B cell (primary cell): ENCODE measurements at places on chromosomes 1 and 21.
A peak's percentile ranks its signal among the peaks of the same experiment; 100 is the strongest.

GRCh38 chr1:91891969-91892368 lies 6.0 kb upstream of the TGFBR3 start:
- no peak for DNase-seq

GRCh38 chr1:201169971-201170532 lies 15.8 kb upstream of the TMEM9 start:
- no peak for DNase-seq

GRCh38 chr1:36083635-36084496 lies at the start of gene TEKT2:
Gene TEKT2, plus strand, starts transcription at chr1:36084094. Its CDS starts 828 bp downstream, at chr1:36084922.
- peak; percentile 65 for DNase-seq

DNA sequence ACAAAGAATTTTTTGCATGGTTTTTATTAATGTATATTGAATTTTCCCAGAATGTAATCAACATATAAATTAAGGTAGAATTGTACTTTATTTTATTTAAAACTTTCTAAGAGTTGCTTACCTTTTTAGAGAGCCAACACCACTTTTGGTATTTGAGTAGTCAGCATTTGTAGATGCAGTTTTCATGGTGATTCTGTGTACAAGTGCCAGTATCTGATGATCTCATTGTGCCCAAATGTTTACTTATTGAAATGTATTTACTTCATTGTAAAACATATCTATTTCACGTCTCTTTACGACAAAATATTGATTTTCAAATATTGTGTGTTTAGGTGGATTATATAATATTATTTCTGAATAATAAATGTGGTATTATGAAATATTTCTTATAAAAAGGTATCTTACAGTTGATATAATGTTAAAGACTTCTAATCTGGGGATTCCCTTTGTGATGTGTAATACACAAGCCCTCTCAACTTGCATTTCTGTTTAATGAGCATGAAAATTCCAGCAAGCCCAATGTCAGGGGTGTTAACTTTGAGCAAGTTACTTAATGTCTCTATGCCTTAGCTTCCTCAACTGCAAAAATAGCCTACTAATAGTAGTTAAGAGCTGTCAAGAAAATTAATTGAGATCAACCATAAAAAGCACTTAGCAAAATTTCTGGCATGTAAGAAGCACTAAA lies 141.8 kb upstream of the ZNF648 start:
- DNase-seq, result no peak

DNA sequence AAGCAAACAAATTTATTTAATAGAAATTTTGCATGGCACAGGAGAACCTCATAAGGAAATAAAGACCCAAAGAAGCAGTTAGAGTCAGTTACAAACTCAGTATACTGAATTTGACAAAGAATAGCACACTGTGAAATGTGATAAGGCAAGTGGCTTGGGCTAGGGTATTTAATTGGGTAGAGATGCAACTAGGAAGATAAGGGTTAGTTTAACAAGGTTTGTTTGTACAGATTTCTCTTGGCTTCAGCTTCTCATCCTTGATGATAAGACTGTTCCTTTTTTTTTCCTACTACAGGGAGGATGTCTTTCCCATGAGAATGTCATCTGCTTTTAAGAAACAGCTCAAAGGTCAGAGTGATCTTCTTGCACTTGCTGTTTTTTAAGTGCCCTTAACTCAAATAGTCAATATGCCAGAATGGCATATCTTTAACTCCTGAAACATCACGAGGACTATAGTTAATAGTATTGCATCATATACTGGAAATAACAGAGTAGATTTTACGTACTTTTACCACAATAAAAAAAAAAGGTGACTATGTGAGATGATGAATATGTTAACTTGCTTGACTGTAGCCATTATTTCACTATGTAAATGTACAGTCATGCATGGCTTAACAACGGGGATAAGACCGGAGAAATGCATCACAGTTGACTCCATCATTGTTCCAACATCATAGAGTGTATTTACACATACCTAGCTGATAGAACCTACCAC lies 9.2 kb upstream of the TRAF3IP3 start:
- no peak for DNase-seq

DNA sequence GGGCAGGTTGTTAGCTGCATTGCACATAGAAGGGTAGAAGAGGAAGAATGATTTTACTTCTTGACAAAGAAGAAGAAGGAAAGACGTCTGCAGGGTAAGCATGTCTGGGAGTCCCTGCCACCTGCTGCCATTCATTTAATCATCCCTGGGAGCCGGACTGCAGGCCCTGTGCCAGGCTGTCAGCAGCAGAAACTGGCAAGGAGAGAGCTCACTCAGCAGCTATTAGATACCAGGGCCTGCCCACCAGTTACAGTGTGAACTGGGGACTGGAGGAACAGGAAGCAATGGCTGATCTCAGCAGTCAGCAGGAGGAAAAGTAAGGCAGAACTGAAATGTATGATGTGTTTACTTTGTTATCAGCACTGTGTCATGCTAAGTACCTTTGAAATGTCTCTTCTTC lies 75.7 kb upstream of the C1orf87 start:
- DNase-seq, result no peak

- no peak for DNase-seq
Measured at GRCh38 chr1:24167008-24167407, 20.1 kb downstream of the IFNLR1 start.

DNA sequence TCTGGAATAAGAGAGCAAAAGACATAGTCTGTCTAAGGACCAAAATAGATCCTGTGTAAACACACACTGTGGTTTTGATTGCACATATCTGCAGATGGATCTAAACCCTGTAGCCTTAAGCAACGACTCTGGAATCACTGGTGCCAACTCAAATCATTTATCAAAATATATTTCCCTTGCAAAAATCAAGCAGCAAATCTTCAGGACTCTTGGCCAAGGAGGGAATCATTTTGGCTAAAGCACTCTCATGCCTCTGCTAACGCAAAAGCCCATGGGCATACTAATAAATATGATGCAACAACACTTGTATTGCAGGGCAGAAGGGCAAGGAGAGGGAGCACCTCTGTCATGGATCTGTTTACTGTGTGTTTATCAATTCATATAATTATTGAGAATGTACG lies 155.4 kb upstream of the DUSP10 start:
- DNase-seq, result no peak

DNA sequence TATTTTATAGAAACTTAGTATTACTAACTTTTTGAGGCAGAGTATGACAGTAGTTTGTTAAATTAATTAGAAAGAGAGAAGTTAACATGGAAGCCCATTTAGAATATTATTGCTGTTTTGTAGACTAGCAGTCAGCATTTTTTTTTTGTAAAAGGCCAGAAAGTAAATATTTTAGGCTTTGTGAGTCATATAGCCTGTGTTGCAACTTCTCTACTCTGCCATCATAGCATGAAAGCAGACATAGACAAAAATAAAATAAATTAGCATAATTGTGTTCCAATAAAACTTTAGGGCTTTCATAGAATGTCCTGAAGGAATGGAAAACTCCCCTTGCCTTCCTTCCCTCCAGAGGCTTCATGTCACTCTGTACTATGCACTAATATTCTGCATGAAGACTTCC lies 12.3 kb upstream of the RGS4 start:
- no peak for DNase-seq

DNA sequence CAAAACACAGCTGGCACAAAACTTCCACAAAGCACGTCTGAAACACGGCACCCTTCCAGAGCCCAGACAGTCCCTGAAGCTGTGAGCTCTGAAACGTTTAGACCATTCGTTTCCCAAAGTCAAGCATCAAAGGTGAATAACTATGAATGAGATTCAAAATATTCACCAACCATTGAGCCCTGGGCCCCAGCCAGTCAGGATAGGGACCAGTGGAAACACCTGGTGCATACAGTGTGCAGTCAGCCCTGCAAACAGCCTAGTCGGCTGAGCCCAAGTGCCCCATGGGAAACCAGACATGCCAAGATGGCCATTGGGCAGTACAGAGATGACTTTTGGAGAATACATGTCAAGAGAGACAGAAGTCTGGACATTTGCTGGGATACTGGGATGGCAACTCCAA lies 90.4 kb upstream of the EDN2 start:
- no peak for DNase-seq

GRCh38 chr1:212225871-212226302 lies 59.3 kb upstream of the PPP2R5A start:
- DNase-seq, result no peak

DNA sequence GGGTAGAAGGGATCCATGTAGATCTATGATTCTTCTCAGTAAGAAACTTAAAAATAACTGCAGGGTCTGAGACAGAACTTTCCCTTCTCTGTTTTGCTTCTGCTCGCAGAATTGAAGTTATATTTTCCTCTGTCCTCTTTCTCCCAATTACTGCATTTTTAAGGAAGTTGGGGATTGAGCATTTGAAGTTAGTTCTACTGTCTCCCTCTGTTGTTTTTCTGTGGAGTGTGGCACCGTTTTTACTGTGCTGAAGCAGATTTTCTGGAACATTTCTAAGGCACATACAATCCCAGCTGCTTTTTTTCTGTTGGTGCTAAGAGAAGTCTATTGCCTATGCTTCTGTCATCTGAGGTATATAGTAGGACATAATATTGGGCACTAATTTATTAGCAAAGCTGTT lies 43.3 kb downstream of the RASAL2 start:
- DNase-seq, result no peak

DNA sequence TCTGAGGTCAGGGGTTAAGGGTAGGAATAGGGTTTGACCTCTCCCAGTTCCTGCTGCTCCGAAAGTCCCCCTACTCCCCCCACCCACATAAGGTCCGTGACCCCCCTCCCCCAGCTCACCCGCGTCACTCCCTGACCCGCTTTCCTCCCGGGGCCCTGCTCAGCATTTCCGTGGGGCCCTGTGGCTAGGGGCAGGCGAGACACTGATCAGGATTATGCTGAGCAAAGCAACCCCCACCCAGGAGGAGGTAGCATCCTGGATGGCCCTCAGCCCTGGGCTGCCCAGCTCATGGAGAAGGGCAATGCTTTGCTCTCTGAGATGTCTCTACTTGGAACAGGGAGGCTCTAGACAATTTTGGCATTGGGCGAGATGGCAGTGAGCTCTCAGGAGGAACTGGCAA lies 3.7 kb downstream of the RORC start:
- no peak for DNase-seq

DNA sequence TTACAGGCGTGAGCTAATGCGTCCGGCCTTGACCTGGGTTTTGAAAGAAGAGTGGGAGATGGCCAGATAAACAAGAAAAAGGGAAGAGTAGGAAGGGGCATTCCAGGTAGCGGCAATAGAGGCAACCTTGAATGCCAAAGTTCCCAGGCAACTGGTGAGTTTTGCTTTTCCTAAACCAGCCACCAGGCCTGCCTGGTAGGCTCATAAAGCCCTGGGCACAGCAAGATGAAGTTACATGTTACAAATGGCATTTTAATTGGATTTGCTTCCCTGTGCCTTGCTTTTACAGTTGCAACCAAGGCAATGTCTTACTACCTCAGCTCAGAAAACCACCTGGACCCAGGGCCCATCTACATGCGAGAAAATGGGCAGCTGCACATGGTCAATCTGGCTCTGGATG lies 5.5 kb downstream of the LRRC42 start:
- no peak for DNase-seq

- no peak for DNase-seq
Measured at GRCh38 chr1:56553046-56553445, 26.3 kb downstream of the PLPP3 start.

DNA sequence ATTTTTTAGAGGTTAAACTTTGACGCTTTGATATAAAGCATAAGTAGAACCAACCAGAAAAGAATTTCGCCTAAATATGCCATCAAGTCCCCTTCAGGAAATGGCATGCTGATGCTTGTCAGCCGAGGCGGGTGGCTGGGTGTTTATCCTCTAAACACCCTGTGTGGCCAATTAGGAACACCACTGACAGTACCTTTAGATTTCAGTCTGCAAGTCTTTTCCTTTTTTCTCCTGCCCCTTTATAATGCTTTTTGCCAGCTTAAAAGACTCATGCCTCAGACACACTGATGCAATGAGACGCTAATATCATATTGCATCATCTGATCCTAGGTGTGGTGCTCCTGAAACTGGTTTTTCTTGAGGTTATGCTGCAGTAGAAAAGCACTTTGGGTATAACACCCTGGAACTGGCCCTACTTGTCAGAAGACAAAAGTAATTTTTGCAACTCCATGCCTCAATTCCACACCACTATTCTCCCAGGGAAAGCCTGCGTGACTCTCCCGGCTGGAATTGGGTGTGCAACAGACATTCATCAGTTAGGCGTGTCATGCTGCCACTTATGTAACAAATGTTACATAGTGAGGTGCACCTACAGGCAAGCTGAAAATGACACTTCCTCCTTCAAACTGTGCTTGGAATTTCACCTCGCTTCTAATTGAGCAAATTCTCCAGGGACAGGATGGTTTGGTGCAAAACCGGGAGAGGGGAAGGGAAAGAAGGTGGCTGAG lies 2.0 kb upstream of the RCC2 start:
- DNase-seq, result no peak

- no peak for DNase-seq
Measured at GRCh38 chr1:7388141-7388487, 383.0 kb upstream of the VAMP3 start.

- DNase-seq, result no peak
Measured at GRCh38 chr1:89903550-89903949, 82.7 kb downstream of the LRRC8D start.

- no peak for DNase-seq
Measured at GRCh38 chr1:110548381-110548780, 29.4 kb upstream of the KCNA10 start.

DNA sequence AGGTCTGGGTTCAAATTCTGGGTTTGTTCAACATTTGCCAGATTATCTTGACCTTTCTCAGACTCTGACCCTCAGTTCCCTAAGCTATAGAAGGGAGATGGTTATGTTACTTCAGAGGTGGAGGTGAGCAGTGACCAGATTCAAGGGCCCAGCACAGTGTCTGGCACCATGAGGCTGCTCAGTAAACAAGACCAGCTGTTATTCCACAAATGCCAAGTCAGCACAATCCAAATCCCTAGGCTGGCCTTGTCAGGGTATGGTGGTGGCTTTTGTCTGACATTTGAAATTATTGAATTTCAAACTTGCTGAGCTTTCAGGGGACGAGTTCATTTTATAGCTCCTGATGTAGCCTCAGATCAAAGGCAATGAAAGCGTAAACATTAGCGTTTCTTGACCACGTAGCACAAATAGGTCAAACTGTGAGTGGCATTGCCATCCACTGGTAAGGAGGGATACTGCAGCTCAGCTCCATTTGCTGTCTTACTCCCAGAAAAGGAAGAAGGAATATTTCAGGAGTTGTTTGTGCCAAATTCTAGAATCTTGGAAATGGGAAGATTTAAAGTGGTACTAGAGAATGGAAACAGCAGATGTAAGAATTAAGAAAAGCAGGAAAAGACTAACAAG lies 94.3 kb upstream of the EDN2 start:
- DNase-seq, result no peak

- DNase-seq, result peak; percentile 9
Measured at GRCh38 chr1:113931451-113931851, 2.3 kb downstream of the HIPK1 start.

DNA sequence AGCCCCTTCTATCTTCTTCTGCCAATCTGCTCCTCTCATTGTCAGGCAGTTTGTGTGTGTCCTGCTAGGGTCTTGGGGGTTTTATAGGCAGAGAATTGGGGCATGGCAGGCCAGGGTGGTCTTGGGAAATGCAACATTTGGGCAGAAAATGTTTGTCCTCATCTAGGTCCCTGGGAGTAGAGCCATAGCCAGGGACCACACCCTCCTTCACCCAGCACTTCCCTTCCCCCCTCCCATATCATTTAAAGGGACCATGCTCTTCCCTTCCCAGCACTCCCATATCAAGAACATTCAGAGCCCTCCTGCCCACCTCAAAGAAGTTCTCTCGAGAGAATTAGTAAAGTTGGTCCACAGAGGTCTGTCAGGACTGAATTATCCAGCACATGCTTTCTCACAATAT lies 41.7 kb downstream of the ZNF697 start:
- no peak for DNase-seq

GRCh38 chr1:178581351-178582303 lies 68.7 kb downstream of the TEX35 start:
- DNase-seq, result peak; percentile 87
